Cortex of kidney (tissue), 1 donor: ENCODE measurements at places on chromosomes 5 and 9.

DNA sequence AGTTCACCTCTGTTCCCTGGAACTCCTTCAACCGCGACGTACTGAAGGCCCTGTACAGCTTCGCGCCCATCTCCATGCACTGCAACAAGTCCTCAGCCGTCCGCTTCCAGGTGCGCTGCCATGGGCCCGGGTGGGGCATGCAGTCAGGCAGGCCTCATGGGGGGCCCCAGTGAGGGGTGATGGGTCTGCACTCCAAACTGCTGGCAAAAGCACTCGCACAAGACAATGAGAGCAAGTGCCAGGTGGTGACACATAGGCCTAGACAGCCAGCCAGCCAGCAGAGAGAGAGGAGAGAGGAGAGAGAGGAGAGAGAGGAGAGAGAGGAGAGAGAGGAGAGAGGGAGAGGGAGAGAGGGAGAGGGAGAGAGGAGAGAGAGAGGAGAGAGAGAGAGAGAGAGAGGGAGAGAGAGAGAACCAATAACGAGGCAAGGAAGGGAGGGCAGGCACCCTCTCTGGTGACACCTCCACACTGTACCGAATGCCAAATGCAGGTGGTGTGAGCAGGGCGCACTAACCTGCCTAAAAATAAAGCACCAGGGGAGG, 21.0 kb downstream of the DBH start:
- no peak for DNase-seq

DNA sequence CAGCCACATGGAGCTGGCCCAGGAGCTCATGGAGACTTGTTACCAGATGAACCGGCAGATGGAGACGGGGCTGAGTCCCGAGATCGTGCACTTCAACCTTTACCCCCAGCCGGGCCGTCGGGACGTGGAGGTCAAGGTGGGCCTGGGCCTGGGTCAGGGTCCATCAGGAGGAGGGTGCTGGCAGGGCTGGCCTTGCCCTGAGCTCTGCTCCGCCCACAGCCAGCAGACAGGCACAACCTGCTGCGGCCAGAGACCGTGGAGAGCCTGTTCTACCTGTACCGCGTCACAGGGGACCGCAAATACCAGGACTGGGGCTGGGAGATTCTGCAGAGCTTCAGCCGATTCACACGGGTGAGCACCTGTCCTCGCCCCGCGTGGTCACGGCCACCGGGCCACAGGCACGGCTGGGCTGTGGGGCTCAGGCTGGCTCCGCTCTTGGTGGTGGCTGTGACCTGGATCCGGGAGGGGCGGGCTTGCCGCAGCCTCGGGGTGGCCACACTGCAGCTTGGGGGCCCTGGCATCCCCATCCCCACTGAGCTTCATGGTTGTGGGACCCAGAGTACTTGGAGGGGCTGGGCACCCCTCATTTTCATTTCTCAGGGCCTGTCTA, 7.1 kb downstream of the DPP7 start:
- DNase-seq, result no peak

DNA sequence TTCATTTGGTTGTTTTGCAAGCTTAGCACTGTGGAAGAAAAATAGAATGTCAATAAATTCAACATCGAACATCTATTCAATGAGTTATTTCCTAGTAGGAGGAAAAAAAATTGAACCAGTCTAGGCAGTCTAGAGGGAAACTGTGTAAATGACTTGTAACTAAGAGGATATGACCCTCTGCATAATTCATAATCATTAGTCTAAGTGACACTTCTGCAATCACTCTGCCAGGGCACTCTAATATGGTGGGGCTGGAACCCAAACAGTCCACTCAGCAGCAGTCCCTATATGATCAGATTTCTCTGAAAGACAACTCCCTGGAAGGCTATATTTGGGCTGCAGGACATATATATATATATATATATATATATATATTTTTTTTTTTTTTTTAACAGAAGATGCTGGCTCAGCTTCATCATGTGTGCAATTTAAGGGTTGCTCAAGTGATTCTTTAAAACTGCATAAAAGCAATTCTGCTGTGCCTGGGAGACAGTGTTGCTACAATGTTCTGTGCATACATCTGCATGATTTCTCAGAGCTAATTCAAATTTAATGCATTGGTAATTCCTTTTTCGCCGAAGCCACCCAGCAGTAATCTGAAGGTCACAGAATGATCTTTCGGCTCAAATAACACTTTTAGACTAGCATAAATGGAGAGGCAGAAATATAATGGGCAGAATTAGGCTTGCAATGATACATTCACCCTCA, 482.1 kb upstream of the ZNF608 start:
- no peak for DNase-seq

GRCh38 chr9:35481347-35481975, 8.4 kb upstream of the RUSC2 start:
- DNase-seq, result no peak

DNA sequence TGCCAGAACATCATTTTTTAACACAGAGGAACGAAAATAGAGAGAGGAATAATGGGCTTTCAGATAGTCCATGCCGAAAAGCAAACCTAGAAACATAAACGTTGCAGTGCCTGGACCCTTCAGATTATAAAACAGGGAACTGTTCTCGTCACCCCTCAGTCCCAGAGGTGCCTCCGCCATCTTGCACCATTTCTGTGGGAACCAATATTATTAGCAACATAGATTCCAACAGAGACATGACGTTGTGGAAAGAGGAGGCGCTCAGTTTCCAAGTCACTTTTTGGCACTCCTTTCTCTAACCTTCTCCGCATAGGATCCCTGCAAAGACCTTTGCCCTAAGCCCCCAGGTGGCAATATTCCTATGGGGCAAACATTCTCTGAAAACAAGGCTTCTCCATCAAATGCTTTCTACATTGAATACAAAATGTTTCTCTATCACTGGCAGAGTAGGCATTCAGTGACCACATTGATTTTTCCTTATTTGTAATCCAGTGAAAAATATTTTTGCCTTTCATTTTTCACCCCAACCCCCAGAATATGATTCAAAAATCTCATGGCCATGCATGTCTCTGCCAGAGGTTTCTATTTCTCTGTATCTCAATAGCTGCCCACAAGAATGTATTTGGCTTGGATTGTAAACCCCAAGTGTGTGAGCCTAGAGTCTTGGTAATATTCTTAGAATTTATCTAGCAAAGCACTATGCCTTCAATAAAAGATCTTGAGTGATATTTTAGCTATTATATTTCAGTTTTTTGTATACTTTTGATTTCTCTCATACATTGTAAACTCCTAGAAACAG, 500.8 kb upstream of the WWC1 start:
- DNase-seq, result no peak

DNA sequence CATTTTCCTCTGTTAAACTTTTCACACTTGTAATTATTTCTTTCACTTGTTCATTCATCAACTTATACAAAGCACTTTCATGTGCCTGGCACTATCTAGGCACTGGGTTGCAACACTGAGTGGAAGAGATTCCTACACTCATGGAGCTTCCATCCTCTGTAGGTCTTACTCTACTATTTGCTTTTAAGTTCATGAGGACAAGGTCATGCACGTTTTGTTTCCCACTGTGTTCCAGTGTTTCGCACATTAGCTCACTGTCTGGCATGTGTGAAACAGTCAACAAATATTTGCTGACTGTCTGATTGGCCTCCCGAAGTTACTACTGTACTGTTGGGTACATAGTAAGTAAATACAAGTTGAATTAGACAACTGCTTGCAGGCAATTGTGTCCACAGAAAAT, 87.9 kb upstream of the IFNK start:
- no peak for DNase-seq

- DNase-seq, result no peak
These were observed 46.2 kb downstream of the ASS1 start for GRCh38 chr9:130490981-130491380.

- no peak for DNase-seq
These were observed 39.6 kb downstream of the WNK2 start for GRCh38 chr9:93223260-93224180.

GRCh38 chr5:177595026-177595585, 3.1 kb downstream of the TMED9 start:
- no peak for DNase-seq

GRCh38 chr5:125481506-125482465, 735.3 kb upstream of the ZNF608 start:
- DNase-seq, result no peak

DNA sequence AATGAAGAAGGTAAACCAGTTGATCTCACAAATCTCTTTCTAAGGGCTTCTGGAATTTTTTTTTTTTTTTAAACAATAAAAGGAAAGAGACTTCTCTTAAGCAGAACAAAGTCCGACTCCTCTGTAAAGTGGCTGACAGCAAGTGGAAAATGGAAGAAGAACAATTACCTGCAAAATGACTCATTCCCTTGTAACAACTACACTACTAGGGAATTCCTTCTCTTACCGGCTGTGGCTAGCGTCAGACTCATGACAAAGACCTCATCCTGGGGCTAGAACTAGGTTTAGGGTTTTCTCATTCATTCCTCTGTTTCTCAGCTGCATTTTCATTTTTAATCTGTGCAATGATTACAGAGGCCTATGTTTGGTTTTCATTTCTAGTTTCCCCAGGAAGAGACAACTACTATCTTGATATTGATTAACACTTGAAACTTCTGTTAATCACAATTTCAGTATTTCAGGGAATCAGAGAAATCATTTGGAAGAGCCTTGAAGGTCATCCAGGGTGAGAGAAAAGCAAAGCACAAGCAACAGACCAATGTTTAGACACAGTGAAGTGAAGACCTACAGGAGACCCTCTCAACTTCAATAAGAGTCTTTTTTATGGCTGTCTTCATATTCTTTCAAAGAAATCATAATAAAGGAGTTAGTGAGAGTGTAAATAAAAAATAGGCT, 437.9 kb downstream of the RAB3C start:
- DNase-seq, result no peak

GRCh38 chr9:84937180-84937579, 267.7 kb downstream of the NTRK2 start:
- no peak for DNase-seq

- no peak for DNase-seq
These were observed 97.4 kb downstream of the OSTF1 start for GRCh38 chr9:75185585-75186170.

DNA sequence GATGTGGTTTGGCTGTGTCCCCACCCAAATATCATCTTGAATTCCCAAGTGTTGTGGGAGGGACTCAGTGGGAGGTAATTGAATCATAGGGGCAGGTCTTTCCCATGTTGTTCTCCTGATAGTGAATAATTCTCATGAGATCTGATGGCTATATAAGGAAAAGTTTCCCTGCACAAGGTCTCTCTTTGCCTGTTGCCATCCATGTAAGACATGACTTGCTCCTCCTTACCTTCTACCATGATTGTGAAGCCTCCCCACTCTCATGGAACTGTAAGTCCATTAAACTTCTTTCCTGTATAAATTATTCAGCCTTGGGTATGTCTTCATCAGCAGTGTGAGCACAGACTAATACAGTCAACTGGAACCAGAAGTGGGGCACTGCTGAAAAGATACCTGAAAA, 262.4 kb upstream of the RFX3 start:
- no peak for DNase-seq

DNA sequence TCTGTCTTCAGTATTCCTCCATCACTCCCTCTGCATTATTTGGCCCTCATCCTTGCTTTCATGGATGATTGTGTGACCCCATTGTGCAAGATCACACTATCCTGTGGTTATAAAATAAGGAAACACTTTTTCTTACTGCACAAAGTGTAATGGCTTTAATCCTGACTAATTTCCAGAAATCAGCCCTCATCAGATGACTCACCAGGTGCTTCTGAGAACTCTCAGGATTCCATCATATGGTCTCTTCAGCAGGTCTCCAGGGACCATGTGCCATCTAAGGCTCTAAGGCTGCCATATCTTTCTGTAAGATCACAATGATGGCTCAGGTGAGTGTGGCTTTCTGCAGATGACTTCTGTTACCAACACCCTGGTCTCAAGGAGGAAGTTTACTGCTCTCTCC, 27.3 kb upstream of the FER start:
- DNase-seq, result no peak

DNA sequence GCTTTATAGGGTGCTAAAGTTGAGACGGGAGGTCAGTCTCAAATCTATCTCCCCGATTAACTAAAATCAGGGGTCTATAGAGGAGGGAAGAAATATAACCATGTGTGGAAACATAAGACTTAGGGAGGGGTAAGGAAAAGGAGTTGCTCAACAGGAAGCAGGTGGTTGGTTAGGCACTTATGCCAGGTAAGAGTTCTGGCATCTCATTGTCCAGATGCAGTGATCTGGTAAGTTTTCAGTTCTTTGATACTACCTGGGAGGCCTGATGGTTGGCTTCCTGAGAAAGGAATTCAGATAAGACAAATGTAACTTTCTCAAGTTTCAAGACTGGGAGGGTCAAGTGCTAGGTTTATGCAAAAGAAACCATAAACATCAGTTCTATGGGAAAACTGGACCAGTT, 47.7 kb downstream of the CERT1 start:
- no peak for DNase-seq

GRCh38 chr9:133106511-133107244, 14.4 kb downstream of the RALGDS start:
- DNase-seq, result no peak

GRCh38 chr9:9950813-9951212, 662.0 kb downstream of the PTPRD start:
- no peak for DNase-seq

GRCh38 chr9:34571481-34571810, 18.1 kb downstream of the CNTFR start:
- DNase-seq, result no peak

DNA sequence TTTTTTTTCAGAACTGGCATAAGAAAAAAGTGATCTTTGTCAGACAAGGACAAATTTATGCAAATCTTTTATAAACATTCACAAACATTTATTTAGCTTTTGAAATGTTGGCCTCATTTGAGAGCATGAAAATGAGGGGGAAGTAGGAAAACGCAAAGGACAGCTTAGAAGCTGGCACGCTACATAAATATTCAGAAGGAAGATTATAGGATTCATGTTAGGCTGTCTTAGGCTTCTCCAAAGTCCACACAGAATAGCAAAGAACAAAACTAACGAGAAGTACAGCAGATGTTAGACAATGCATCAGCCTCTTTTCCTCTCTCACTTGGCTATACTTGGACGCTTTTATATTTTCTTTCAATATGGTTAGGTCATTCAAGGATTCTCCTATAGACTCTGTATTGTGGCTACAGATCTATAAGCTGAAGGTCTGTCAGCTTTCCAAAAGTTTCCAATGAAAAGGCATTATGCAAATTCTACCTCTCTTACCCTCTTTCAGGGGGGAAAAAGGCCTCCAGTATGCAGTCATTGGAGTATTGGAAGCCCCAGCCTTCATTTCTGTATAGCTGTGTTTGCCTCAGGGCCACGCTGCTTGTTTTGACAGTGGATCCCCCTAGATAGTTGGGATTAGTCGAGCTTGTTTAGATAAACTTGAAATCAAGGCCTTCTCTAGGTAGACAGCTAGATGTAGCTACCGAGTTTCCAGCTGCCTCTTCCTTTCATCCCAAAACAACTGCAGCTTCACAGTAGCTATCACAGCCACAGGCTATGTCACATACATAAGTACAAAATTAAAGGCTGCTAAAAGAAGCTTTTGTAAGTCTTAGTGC, 153.0 kb downstream of the DENND1A start:
- DNase-seq, result no peak

DNA sequence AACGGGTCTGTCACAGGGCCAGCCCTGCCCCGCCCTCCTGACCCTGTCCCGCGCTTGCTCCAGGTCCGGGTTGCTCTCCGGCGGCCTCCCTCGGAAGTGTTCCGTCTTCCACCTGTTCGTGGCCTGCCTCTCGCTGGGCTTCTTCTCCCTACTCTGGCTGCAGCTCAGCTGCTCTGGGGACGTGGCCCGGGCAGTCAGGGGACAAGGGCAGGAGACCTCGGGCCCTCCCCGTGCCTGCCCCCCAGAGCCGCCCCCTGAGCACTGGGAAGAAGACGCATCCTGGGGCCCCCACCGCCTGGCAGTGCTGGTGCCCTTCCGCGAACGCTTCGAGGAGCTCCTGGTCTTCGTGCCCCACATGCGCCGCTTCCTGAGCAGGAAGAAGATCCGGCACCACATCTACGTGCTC, 4.2 kb downstream of the B4GALT7 start:
- no peak for DNase-seq
